ENCODE measurements at places on chromosomes 2 and 18.

DNA sequence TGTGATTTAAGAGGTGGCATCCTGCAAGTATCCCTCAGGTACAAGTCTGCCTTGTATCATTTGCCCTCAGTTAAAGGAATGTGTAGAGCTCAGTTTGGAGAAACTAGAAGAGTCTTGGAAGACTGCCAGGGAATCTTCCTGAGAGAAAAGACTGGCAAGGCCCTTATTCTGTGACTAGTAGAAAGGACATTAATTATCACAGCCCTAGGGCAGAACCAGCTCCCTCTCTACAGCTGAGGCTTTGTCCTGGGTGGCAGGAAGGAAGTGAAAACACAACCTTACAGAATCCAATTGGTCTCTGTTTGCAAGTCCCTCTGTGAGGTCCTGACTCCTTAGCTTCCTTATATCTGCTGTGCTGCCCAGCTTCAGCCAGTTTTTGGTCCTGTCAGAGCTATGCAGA lies 385.9 kb upstream of the CYRIA start:
- no peak for DNase-seq

- no peak for DNase-seq
These were observed 49.1 kb downstream of the GTF3C3 start for GRCh38 chr2:196750291-196750923.

GRCh38 chr2:11622611-11623010 lies 47.4 kb downstream of the NTSR2 start:
- DNase-seq: no peak

DNA sequence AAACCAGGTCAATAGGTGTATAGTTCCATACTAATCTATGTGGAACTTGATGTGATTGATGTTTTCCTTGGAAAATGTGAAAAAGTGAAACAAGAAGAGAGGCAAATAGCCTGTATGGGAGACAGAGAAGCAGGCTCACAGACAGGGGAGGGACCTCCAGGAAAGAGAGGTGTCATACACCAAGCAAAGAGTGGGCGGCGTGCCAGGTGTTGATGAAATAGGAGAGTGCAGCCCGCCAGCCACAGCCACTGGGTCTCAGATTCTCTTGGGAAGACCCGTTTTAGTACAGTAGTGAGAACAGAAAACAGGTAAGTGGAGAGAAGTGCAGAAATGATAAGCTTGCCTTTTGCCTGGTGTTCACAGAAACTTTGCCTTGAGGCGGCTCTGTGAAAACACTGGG lies 301.9 kb downstream of the ZNF407 start:
- DNase-seq: no peak

DNA sequence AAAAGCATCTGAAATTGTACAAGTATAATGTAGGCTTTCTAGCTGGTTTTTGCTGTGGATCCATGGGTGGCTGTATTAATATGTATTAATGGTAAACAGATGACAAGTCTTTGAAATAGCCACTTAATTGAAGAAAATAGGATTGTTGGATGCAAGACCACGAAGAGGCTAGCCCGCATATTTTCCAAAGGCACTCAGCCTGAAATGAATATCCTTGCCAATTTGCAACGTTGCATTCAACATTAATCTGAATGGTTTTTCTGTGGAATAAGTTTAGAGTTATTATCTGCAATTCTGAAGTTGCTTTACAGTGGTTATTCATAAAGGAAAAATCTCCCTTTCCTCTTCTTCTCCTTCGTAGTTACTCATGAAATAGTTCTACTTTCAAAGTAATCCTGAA lies 86.2 kb upstream of the SPATS2L start:
- no peak for DNase-seq

- DNase-seq: peak; percentile 54
These were observed 16.1 kb upstream of the VPS54 start for GRCh38 chr2:64035072-64035942.

GRCh38 chr2:169081551-169081950 lies 12.2 kb downstream of the DHRS9 start:
- DNase-seq: no peak

DNA sequence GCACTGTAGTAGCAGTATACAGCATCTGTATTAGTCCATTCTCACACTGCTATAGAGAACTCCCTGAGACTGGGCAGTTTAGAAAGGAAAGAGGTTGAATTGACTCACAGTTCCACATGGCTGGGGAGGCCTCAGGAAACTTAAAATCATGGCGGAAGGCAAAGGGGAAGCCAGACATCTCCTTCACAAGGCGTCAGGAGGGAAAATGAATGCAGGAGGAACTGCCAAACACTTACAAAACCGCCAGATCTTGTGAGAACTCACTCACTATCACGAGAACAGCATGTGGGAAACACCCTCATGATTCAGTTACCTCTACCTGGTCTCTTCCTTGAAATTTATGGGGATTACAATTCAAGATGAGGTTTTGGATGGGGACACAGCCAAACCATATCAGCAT lies 25.4 kb downstream of the MAP4K4 start:
- DNase-seq: no peak

GRCh38 chr2:127829845-127830246 lies 18.9 kb upstream of the WDR33 start:
- peak; percentile 37 for DNase-seq

DNA sequence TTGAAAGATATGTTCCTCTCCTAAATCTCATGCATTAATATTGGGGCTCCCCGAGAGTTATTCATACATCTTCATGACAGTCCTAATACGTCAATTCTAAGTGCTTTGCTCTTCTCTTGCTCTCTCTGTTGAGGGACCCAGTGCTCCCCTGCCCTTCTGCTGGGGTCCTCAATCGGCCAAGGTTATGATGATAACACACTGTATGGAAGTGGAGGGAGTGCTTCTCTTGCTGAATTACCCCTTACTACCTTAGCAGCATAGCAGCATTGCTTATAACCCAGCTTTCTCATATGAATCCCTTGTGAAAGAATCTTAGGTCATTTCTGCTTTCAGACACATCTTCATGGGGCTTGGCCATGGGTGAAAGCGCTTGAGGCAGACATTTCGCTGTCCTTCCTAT lies 43.2 kb downstream of the ITPRID2 start:
- no peak for DNase-seq

DNA sequence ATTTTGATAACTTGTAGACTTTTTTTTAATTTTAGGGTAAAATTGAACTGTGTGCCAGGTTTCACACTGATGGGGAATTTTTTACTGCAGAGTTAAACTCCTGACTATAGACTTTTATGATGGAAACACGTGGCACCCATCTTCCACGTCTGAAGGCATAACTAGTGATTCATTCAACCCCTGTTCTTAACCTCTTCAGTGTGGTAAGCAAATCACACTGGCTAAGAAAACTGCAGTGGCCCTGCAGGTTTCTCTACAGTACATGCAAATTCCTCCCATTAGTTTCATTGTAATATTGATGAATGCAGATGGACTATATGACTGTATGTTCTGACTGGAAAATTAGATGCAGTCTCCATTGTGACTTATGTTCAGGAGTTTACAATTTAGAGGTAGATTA lies 47.2 kb downstream of the SMAD4 start:
- no peak for DNase-seq

DNA sequence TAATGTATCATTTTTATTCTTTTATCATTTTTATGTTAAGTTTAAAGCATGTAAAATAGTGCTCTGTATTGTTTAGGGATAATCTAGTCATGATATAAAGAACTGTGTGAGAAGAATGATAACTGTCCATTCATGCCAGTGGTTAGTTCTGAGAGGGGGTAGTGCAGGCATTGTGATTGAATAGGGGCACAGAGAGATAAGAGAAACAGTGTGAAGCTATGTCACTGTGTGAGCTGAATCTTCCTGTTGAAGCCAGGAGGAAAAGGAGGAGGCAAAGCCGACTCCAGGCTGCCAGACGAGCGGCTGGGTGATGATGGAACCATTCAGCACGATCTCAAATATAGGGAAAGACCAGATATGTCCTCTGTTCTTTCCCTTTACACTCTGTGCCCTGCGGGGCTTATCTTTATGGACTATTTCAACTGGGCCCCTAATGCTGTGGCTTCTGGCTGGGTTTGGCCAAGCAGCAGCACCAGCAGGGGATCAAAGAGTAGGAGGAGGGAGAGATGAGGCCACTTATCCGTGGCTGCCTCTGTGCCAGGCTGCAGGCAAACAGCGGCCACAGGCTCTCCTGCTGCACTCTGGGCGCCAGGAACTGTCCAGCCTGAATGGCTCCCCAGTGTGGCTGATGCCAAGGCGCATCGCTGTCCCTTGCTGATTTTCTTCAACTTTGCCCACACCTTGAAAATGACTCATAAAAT lies 128.0 kb downstream of the SPP2 start:
- DNase-seq: peak; percentile 54

- DNase-seq: no peak
These were observed 85.5 kb upstream of the STON1 start for GRCh38 chr2:48444404-48444803.

Data from bronchial epithelial cell (primary cell).